Lower lobe of right lung (tissue), 2 donors: ENCODE measurements at places on chromosomes 3 and 15. TPM values are rescaled to one million over a fixed set of nuclear protein-coding genes. Genes with fewer than 3 reads are reported as not detected.

DNA sequence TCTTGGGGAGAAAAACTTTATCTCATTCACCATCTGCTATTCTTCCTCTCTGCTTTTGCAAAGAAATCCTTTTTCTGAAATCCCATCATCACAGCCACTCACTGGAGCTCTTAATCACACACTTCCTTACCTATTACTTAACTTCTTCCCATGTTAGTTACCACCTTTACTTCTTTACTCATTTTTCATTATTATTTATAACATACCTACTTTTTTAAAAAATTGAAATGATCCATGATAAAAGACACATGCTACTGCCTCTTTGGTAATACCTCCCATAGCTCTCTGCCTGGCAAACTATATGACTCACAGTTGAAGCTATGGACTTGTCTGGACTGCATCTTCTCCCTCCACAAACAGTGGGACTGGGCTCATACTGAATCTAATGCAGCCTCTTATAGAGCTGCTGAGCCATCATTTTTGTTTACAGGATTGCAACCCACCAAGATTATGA, 150.3 kb downstream of the TNIK start:
- no peak for DNase-seq

LMAN1L gene
- total RNA-seq, result not detected

RTP1 gene
- not detected for total RNA-seq

CFAP20DC gene
- total RNA-seq, result 0.71 TPM
